ENCODE measurements at places on chromosomes 1 and 21.

GRCh38 chr1:100904528-100904927, 8.6 kb downstream of the SLC30A7 start:
- DNase-seq: no peak

DNA sequence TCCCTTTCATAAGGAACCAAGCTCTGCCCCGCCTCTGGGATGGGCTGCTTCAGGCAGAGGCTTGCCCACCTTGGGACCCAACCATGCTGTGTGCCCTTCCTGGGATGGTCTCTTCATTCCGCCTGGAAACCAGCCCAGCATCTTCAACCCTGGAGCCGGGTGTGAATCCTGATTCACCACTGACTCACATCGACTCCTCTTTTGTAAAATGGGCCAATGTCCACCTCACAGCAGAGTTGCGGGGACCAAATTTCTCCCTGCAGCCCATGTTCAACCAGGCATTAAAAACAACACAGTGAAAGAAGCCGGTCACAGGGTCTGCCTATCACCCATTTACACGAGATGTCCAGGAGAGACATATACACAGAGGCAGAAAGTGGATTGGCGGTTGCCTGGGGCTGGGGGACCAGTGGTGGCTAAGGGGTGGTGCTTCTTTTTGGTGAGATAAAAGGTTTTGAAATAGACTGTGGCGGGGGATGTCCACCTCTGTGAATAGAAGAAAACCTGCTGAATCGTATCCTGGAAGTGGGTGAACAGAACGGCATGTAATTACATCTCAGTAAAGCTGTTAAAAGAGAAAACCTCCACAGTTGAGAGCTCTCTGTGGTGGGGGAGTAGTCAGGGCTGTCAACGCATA, 6.9 kb upstream of the GPR153 start:
- DNase-seq: no peak

GRCh38 chr21:45850181-45850580, 131.4 kb upstream of the COL6A1 start:
- DNase-seq: no peak

GRCh38 chr1:73903092-73903491, 294.9 kb downstream of the LRRIQ3 start:
- DNase-seq: no peak

DNA sequence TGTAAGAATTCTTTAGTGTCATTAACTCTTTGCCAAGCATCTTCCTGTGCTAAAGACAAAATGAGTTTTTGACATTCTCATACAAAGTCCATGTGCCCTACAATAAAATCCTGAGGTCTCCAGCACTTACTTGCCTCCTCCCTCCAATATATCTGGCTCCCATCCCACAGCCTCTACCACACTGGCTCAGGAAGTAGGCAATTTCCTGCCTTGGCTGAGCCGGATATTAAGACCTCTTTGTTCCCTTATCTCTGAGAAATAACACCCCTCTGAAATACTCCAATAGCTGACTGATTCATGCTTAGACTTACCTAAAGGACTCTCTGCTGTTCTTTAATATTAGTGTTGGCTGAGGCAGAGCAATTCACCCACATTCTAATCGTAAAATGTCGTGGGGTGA, 37.6 kb upstream of the GORAB start:
- no peak for DNase-seq

- no peak for DNase-seq
These were observed 1271.4 kb downstream of the KCNT2 start for GRCh38 chr1:195336812-195337211.

Data from stimulated activated CD4-positive, alpha-beta T cell treated with anti-CD3 and anti-CD28 coated beads, Interleukin-4, amount 100 ng/mL, for 24 hours (primary cell).